Pancreas (tissue), 10 donors: ENCODE measurements at places on chromosomes 2 and 18. TPM values are rescaled to one million over a fixed set of nuclear protein-coding genes. Genes with fewer than 3 reads are reported as not detected.

- no peak for DNase-seq
Measured at GRCh38 chr2:65916785-65917295, 484.4 kb upstream of the SPRED2 start.

- DNase-seq: no peak
Measured at GRCh38 chr2:77838441-77838840, 316.3 kb upstream of the LRRTM4 start.

GRCh38 chr2:150376553-150377335, 110.7 kb downstream of the RND3 start:
- DNase-seq: no peak

The ADRA2B gene
- total RNA-seq: 0.19 TPM

The TGFA gene
- total RNA-seq: 7.2 TPM

The CYS1 gene
- 27.9 TPM for total RNA-seq
